NCI-H2081 treated with DMSO at 0.1 percent for 48 hours (cell line): ENCODE measurements at places on chromosomes 16 and 17.

- no peak for DNase-seq
These were observed 13.2 kb downstream of the UTP4 start for GRCh38 chr16:69145658-69146057.

DNA sequence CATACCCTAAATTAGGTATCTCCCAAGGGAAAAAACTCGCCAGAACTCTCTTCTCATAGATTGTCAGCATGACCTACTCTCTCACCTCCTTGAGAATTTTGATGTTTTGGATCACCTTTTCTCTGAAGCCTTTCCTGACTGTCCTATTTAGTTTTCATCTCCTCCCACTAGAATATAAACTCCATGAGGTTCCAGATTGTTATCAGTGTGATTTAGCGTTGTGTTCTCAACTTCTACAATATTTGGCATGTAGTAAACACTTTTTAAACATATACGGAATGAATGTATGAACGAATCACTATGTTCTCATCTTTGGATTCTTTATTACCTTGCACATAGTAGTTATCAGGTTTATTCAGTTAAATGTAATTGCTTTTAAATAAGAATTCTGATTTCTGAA, 88.7 kb downstream of the VMP1 start:
- DNase-seq: no peak

DNA sequence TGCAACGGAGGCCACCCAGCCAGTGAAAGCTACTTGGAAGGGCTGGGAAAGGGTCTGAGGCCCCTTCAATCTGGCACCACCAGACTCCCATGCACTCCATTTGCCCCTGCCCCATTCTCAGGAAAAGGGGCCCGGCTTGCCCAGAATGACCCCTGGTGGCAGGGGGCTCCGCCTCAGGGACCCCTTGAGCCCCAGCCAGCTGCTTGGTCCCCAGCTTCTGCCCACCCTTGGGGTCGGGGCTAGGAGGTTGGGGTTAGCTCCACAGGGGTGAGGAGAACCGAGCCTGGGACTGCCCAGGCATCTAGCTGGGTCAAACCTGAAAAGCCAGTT, 1.3 kb downstream of the RHBDF1 start:
- no peak for DNase-seq

DNA sequence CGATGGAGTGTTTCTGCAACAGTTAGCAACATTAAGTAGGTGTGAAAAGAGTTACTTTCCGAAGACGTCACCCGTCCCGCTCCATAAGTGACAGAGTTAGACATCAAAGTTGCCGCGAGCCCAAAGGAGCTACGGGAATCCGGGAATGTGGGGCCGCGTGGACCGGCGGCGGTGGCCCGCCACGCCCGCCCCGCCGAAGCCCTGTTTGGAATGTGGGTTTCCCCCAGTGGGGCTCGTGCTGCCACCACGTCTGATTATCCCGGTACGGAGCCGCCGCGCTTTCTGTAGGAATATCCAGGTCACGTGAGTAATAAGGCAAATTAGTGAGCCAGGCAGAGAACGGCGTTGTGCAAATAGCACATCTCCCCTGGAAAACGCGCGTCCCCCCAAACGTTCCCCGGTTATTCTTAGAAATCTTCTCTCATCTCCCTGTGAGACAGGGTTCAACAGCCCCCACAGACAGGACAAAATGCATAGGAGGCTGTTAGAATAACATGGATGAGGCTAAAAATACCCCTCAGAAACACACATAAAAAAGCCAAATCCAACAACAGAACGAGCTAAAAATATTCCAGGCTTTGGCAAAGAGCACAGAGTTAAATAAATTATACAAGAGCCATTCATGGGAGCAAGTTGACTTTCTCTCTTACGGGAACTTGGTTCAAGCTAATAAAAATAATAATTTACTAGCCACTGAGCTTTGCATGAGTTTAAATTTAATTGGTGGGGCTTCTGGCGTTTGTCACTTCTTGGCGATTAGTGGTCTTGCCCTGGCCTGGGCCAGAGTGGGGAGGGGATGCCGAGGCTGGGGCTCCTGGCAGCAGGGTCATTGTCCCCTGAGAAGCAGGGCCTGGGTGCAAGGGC, 8.6 kb downstream of the BAHCC1 start:
- no peak for DNase-seq

DNA sequence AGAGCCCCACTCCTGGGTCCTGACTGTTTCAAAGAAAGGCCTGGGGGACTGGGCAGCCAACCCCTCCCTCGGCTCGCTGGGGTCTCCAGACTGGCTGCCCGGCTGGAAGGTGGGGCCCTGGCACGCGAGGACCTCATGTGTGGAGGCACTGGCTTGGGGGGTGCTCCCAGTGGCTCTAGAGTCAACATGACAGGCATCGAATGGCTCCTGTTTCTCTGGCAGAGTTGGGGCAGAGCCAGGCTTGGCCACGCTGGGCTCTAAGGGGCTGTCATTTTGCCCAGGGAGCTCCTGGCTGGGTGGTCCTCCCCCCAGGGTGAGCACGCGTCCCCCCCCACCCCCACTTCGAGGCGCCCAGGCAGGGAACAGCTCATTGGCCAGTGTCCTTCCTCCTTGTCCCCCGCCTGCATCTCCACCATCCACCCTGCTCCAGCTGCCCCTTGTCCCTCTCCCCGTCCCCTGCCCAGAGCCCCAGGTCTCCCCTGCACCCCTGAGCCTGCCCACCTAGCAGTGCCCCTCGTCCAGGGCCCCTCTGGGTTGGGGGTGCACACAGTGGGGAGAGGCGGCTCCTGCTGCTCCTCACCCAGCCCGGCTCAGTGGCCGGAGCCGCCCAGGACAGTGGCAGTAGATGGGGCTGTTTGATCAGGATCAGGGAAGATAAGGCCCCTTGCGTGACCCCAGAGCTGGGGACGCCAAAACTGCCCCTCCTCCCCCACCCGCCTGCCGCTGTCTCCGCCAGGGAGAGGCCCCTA, 2.7 kb downstream of the GCGR start:
- DNase-seq: no peak

GRCh38 chr16:49499414-49499785, 125.8 kb downstream of the C16orf78 start:
- DNase-seq: no peak

- no peak for DNase-seq
These were observed 16.4 kb downstream of the CDH5 start for GRCh38 chr16:66382966-66383299.

DNA sequence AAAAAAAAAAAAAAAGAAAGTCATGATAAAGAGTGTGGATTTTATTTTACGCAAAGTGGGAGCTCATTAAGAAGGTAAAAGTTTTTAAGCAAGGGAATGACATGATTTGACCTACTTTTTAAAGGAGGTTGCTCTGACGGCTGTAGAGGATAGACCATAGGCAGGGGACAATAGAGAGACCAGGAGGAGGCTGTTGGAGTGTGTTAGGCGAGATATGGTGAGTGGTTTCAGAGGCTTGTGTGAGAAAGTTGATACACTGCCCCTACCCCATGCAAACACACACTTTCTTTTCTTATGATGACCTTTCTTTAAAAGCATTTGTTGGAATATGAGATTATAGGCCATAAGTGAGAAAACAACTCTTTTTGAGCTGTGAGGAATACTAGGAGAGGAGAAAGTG, 82.0 kb downstream of the FTO start:
- DNase-seq: no peak

- DNase-seq: no peak
These were observed 12.6 kb upstream of the TCF25 start for GRCh38 chr16:89860747-89861304.
